ENCODE measurements at places on chromosomes 4 and X. TPM values are rescaled to one million over a fixed set of nuclear protein-coding genes. Genes with fewer than 3 reads are reported as not detected.

DNA sequence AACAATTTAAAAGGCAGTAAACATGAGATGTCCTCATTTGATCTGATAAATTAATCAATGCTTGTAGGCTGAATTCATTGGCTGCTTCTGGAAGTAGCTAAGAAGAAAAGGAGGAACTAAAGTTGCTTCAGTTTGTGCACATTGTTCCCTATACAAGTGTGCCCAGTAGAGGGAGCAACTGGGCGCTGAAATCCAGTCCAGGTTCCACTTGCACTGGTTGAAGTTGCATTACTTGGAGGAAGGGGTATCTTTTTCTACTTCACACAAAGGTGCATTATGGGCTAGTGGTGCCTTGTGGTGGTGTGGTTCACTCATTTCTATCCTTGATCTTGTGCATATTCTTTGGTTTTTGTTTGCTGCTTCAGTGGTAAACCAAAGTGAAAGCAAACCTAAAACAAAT is 67.9 kb upstream of the SOX3 start:
- DNase-seq: peak; percentile 40

DNA sequence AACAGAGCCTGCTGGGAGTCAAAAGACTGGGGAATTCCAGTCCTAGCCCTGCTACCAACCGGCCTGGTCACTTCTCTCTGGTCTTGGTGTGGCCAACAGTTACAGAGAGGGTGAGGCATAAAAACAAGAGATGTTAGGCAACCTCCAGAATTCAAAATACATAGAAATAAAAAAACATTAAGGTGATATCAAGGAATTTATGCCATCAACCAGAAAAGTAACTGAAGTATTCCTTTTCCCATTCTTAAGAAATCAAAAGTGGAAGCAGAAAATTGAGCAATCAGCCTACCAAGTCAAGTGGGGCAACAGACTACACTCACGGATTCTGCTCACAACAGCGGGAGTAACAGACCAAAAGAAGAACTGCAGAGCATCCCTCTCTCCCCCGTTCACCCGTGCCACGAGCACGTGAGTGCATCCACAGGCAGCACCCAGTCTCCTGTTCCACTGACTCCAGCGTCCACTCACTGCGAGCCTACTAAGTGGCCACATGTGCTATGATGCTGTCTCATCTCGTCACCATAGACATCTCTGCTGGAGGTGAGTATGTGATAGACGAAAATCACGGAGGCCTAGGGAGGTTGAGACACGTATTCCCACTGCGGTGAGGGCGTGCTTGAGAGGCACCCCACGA is 29.3 kb downstream of the AFAP1 start:
- no peak for DNase-seq

DNA sequence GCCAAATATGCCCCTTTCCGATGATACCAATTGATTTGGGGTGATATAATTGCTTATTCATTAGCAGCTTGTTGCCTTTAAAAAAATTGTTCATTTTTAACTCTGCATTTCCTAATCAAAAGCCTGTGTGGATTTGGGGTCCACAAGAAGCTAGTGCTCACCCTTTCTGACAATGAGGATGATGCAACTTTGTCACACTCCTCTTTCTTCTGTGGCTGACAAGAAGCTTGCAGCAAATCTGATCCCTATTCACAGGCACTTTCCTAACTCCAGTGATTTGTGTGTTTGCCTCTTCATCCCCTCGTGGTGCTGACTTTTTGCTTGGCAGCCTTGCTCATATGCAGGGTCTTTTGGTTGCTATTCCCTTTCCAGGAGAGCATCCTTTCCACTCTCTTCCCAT is 182.7 kb upstream of the LDB2 start:
- DNase-seq: no peak

- DNase-seq: no peak
Observed at GRCh38 chr4:99587309-99587708, 12.7 kb downstream of the MTTP start.

GRCh38 chrX:67718926-67719325 is 175.1 kb downstream of the AR start:
- no peak for DNase-seq

DNA sequence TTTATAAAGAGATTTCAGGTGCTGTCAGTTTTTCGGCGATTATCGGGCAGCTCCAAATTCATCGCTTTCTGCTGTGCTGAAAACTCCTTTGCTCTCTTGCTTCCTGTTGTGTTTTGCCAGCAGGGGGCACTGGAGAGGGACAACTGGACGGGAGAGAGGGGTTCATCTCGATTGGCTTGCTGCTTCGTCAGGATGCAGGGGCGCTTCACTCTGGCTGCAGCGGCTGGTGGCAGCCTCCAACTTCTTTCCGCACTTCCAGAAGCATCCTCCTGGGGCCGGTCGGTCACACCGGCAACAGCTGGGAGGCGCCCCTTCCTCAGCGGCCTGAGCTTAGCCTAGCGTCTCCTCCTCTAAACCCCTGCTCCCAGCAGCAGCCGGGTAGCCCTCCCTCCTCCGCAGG is 29.5 kb downstream of the MSL3 start:
- peak; percentile 54 for DNase-seq

- peak; percentile 71 for DNase-seq
Observed at GRCh38 chr4:2462218-2462991, 6.5 kb upstream of the RNF4 start.

- no peak for DNase-seq
Observed at GRCh38 chrX:41981481-41982013, 58.2 kb upstream of the CASK start.

DNA sequence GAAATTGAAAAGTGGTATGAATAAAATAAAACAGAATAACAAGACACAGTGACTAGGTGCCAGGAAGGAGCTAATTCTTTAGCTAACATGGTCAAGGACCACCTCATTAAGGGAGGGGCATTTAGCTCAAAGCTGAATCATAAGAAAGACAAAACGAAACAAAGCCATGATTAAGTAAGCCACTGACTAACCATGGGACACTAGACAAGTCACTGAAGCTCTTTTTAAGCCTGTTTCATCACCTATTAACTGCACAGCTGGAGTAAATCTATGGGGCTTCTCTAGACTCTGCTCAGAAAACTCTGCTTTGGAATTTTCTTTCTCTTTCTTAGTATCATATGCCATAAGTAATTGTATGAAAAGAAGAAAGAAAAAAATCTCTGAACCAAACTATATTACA is 49.8 kb upstream of the C1QTNF7 start:
- DNase-seq: no peak

DNA sequence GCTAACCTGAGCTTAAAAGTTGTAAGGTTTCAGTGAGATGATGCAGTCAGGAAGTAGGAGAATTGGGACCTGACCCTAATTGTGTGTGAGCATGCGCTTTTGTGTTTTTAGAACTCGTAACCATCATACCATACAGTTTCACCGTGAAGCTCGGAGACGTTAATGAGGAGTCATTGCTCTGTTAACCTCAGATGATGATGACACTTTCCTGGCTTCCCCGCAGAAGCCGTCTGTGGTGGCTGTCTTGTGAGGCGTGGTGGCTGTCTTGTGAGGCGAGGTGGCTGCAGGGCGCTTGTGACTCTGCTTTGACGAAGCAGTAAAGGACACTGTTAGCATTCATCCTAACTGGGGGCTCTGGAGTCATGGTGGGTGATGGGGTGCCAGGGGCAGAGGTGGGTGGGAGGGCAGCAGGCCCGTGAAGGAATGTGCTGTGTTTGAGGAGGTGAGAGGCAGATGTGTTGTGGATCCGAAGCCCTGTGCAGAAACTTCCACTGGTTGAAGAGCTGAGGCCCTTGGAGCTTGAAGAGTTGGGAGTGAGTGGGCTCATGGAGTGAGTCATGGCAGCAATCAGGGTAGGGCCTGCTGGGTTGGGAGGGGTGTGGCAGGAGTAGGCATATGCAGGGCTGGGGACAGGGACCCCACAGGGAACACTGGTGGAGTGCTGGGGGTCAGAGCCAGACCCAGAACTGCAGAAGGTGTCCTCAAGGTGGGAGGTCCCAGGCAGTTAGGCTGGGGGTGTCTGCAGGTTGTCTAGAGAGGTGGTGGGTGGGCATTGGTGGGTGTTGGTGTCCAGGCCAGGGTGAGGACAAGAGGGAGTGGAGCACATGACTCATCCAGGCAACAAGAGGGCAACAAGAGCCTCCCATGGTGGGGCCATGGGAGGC is 57.4 kb downstream of the NSD2 start:
- DNase-seq: no peak

The ARSD gene
- total RNA-seq: 26.2 TPM

- DNase-seq: no peak
Observed at GRCh38 chr4:107737450-107737849, 17.4 kb upstream of the PAPSS1 start.

GRCh38 chr4:100431416-100431815 is 86.4 kb downstream of the EMCN start:
- DNase-seq: no peak

- no peak for DNase-seq
Observed at GRCh38 chr4:29121586-29121985, 1598.6 kb upstream of the PCDH7 start.

The LRPAP1 gene
- 137 TPM for total RNA-seq

DNA sequence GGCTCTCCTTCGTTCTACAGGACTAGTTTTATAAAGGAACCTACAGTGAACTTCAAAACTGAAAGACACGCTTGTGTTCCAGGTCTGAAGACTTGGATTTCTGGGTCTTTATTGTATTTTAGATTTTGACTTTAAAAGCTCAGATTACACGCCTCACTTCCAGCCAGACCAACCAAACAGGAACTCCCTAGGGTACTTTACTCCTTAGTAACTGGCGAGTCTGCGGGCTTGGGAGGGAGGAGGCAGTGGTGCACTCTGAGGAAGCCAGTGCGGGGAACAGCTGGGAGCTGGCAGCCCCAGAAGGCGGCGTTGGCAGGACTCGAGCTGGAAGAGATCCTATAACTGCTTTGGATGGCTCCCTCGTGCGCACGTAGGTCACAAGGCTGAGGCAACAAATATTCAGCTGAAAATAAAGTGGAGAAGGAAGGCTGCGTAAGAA is 391 bp upstream of the PHKA1 start:
- peak; percentile 54 for DNase-seq
